ENCODE measurements at places on chromosomes 2 and 18.

DNA sequence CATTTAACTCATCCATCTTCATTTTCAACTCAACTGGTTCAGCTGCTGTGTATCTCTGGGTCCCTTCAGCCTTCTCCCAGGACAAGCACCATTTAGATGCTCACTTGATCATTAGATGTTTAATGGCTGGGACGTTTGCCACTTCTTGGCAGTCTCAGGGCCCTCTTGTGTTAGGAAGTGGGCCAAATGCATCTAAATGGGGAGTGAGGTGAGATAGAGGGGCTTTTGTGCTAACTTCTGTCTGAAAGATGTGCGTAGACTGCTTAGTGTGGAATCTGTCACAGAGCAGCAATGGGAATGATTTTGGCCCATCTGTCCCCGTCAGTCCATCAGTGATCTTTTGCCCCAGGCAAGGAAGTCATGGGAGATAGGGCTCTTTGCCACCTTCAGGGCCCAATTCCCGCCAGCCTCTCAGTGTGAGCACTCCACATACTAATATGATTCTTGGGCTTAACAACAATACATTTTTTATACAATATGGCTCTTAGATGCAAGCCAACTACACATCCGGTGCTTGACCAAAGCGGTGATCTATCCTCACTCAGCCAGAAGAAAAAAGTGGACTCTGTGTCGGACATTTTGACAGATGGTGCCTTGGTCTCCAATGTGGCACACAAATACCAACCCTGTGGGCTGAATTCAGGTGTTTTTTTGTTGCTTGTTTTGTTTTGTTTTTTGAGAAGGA is 95.7 kb upstream of the EPC2 start:
- no peak for DNase-seq

GRCh38 chr2:231648579-231649174 is 56.0 kb downstream of the TEX44 start:
- DNase-seq = peak; percentile 46

DNA sequence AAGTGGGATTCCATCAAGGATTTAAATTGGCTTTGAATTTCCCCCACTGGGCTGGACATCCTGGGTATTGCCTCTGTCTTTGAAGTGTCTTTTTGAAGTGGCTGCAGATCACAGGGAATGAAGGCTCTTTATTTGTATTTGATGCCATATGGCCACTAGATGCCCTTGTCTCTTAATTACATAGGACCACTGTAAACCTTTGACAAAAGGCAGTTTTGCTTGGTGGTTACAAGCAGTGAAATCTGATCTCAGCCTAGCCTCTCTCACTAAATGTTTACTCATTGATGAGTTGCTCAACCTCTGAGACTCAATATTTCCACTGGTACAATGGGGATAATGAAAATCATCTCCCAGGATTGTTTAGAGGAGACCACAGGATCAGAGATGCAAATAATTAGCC is 102.2 kb downstream of the INSIG2 start:
- no peak for DNase-seq

DNA sequence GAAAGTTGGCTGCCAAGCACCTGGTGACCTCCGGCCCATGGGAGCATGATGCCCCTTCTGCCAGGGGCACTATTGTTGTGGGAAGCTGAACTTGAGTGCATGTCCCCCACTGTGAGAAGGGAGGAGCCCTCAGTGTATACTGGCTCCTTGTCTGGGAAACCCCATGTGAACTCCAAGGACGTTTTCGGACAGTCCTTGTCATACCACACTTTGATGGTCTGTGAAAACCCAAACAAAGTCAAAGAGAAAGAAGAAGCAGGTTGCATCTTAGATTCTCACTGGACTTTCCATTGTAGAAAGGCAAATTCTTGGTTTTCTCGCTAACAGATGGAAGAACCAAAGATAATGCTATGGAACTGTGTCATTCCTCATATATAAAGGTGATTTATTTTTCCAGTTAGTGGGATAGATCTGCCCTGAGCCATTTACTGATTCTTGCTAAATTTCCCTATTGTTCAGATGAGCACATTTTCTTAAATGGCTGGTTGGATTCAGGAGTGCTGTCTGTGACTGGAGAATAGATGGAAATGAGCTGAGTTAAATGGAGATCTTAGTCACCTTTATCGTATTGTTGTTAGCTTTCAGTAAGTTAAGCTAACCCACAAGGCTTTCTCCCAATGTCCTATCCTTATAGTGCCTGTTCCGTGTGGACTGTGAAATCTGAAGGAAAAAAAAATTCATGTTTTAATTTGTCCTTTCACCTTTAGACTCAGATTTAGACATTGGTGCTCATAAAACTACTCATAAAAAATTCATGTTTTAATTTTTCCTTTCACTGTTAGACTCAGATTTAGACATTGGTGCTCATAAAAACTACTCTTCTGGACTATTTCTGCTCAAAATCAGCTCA is 166.6 kb downstream of the ACTR3 start:
- DNase-seq = no peak

DNA sequence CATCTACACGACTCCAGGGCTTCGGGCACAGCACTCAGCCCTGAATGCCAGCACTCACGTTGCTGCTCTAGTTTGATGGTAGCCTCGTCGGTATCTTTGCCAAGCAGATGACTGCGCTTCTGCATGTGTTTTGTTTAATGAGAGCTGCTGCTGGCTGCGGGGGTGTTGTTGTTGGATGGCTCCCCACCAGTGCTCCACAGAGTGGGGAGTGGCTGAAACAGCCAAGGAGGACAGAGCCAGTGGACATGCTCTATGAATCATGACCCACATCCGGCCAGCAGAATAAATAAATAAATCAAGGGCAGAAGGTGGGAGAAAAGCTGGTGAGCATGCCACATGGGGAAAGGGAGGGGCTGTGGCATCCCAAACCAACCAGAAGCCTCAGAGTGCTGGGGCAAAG is 131.2 kb upstream of the SOX11 start:
- DNase-seq = no peak
